Activated CD8-positive, alpha-beta memory T cell treated with anti-CD3 and anti-CD28 coated beads for 4 hours (primary cell): ENCODE measurements at places on chromosomes 11 and 22.

- no peak for DNase-seq
Observed at GRCh38 chr11:86799680-86800075, 664 bp upstream of the PRSS23 start.

GRCh38 chr11:45321031-45321595 is 35.0 kb upstream of the SYT13 start:
- no peak for DNase-seq

GRCh38 chr11:61679296-61679695 is 895 bp upstream of the DAGLA start:
- no peak for DNase-seq

DNA sequence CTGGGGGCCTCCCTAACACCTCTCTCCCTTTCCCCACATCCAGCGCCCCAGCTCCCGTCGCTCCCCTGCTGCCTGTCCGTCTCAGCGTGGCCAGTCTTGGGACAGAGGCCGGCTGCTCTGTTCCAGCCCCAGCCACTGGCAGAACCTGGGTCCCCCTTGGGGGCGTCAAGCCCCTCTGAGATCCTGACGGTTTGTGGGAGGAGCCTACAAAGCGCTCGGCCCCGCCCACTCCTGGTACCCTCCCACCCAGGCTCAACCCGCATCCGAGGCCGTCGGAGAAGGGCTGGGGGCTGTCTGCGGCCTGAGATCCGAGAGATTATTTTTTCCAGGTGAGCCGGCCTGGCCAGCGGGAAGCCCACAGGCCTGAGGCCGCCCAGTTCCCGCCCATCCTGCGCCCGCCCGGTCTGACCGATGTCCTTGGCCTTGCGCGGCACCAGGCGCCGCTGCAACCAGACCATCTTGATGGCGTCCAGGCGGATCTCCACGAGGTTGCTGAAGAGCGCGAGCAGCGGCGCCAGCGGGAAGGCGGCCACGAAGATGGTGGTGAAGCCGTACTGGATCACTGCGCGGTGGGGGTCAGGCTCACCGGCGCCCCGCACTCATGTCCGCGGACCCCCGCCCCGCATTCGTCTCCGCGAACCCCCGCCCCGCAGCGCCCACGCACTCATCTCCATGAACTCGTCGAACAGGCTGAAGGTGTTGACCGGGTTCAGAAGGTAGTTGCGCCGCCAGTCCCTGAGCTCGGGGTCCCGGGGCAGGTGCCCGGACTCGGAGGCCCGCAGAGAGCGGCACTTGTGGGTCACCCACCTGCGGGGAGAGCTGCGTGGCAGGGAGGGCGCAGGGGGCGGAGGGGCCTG is 5.5 kb upstream of the SIGIRR start:
- DNase-seq = no peak

DNA sequence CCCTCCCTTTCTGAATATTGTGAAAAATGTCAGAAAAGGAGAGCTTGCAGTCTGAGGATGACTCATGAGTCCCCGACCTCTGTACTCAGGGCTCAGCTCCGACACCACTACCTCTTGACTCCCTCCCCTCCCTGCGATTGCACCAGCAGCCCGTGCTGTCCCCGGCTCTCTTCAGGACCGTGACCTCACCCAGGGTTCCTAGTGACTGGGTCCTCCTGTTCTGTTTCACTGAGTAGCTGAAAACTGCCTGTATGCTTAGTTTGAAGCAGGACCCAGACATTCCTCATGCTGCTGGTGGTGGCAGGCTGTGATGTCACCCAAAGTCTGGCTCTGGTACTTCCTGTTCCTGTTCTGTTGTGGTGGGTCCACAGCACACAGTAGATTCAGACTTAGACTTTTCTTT is 11.7 kb downstream of the PHRF1 start:
- peak; percentile 52 for DNase-seq

DNA sequence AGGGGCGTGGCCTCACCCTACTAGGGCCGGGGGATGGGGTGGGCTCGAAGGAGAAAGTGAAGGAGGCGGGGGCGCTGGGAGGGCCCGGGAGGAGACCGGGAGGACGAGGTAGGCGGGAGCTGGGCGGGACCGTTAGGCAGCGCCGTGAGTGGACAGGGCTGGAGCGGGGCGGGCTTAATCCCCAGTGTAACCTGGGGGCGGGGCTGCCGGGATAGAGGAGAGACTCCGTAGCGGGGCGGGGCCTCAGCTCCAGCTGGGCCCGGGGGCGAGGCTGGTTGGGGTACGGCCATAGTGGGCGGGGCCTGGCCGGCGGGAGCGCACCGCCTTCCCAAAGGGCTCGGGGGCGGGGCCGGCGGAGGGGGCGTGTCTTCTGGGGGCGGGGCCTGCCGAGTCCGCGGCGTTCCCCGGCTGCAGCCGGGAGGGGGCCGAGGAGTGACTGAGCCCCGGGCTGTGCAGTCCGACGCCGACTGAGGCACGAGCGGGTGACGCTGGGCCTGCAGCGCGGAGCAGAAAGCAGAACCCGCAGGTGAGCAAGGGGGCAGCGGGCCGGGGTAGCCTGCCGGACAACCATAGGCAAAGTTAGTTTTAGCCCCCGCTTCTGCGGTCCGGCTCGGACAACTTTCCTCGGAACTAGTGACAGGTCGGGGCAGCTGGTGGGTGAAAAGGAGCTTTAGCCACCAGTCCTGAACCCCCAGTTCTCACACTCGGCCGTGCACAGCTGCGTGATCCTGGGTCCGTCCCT is at the start of gene CD82:
Gene CD82 (plus strand): TSS at position 453 of the 742 bp plus-strand sequence. CDS start 29,000 bp downstream, outside the sequence.
- DNase-seq = peak; percentile 96

- no peak for DNase-seq
Observed at GRCh38 chr11:46338988-46339666, 8.1 kb upstream of the DGKZ start.

GRCh38 chr11:64347193-64347867 is 7.3 kb downstream of the CCDC88B start:
- DNase-seq = no peak

DNA sequence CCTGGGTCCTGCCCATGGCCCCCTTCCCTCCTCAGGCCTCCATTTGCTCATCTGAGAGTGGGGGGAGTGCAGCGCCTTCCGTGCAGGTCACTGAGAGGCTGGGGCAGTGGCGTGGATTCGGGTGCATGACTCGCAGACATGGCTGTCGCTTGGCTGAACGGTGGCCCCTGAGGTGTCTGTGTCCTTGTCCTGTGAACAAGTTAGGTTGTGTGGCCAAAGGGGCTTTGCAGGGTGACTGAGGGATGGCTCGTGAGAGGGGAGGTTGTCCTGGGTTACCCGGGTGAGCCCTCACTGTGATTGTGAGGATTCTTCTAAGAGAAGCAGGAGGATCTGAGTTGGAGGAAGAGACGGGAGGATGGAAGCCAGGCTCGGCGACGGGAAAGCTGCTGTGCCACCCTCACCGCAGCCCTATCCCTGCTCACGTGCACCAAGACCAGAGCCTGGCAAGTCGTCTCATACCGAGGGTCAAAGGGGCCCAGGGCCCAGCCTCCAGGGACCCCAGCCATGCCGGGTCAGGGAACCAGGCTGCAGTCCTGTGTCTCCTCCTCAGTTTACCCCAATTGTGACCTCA is 79.1 kb downstream of the KCNQ1 start:
- DNase-seq = no peak

- DNase-seq = no peak
Observed at GRCh38 chr22:43878079-43878795, 13.6 kb downstream of the PNPLA5 start.

DNA sequence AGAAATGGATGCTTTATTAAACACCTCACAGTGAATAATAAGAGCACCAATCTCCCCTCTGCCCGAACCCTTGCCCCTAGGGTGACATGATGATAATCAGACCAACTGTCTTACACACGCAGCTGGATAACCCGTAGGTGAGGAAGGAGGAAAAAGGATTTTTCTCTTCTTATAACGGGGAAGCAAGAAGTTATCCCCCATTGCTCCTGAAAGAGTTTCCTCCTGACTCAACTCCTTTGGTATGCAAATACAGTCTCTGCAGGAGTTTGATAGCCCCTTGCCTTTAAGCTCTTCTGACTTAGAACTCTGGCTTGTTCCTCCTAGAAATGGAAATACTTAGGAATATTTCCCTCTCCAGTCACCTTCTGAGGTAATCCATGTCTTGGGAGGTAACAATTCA is 455.8 kb downstream of the TMEM135 start:
- DNase-seq = no peak

DNA sequence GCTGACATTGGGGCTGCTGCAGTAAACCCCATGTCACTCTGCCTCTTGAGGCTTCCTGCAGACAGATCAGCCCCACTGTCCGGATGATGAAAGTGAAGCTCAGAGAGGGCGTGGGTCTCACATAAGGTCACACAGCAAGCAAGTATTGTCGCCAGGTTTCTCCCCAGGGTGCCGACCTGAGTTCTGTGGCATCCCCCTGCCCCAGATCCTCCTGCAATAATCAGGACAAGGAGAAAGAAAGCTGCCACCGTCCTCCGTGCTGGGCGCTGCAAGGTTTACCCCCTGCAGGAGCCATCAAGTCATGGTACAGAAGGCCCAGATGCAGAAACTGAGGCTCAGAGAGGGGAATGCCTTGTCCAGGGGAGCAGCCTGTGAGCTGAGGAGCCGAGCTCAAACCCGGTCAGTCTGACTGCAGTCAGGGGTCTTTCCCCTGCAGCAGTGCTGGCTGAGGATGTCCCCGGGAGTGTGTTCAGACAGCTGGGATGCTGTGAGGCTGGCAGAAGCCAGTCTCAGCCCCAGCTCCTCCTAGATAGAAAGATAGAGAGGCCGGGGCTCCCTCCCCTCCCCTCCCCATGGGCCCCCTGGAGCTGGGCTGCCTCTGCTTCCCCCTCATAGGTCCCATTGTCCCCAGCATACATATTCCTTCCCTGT is 13.2 kb downstream of the EMID1 start:
- no peak for DNase-seq

DNA sequence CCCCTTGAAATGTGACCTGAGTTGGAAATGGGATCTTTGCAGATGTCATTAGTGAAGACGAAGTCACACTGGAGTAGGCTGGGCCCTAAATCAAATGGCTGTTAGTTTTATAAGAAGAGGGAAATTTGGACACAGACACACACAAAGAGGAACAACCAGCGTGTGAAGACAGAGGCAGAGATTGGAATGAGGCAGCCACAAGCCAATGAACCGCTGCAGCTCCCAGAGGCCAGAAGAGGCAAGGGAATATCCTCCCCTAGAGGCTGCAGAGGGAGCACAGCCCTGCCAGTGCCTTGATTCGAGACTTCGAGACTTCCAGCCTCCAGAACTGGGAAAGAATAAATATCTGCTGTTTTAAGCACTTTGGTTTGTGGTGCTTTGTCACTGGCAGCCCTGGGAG is 484.5 kb downstream of the MN1 start:
- no peak for DNase-seq

DNA sequence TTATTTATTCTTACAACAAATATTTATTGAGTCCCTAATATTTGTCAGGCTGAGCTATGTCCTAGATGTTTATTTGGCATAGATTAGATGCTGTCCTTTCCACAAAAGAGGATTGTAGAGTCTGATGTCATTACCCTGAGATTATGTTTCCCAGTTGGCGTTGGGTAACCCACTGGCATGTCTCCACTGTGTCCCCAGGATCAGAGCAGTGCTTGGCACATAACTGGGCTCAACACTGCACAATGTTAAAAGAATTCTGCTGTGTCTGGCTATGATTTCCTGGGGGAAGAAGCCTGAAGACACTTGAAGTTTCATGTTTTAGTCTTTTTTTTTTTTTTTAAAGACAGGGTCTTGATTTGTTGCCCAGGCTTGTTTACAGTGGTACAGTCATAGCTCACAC is 4.0 kb downstream of the RCN1 start:
- no peak for DNase-seq

DNA sequence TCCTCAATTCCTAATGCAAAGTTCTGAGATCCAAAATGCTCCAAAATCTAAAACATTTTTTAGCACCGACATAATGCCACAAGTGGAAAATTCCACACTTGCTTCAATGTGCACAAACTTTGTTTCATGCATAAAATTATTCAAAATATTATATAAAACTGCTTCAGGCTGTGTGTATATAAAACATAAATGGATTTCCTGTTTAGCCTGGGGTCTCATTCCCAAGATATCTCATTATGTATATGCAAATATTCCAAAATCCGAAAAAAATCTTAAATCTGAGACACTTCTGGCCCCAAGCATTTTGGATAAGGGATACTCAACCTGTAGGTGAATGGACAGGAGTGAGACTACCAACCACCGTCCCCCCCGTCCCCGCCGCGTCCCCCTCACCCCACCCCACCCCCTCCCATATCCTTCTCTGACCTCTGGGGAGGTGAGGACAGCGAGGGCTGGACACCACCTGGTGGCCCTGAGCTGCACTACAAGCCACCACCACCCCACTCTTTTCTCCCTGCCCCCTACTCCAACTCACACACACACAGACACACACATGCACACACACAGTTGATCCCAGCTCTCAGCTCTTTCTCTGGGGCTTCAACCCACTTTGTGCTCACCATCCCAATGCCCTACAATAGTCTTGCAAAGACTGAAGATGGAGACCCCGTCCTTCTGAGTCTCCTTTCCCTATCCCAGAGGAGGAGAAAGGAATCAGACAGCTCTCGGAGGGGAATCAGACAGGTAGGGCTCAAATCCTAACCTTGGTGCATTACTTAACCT is 101.0 kb downstream of the PDE2A start:
- DNase-seq = no peak

GRCh38 chr11:65429068-65429681 is 6.6 kb downstream of the NEAT1 start:
- no peak for DNase-seq

DNA sequence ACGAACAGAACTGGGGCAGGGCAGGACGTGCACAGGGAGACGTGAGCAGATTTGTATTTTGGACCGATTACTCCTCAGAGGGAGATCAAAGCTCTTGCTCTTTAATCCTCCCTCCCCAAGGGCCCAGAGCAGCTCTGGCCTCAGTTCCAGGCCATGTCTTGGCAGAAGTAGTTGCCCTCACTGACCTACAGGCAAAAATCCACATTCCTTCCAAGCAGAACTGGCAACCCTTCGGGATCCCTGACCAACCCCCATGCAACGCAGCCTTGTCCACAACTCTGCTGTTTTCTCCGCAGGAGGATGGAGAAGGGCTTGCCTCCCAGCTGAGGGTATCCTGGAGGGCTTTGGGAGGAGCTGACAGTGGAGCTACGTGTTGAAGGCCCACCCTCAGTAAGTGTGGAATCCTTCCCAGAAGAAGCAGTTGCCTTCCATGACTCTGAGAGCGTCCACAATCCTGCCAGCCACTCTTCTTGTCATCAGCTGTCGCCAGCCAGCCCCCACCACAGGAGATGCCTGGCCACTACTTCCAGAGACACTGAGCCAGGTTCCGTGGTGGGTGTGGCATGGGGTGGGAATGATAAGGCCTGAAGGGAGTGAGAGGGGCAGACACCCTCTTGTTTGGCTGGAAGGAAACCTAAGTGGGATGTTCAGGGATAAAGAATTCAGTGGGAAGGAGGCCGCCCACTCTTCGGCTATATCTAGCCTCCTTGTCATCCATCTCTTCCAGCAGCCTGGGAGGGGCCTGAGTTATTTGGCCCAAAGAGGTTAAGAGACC is 68.1 kb downstream of the PDE2A start:
- no peak for DNase-seq
